T-helper 2 cell (primary cell): ENCODE measurements at places on chromosomes 5 and 9.

DNA sequence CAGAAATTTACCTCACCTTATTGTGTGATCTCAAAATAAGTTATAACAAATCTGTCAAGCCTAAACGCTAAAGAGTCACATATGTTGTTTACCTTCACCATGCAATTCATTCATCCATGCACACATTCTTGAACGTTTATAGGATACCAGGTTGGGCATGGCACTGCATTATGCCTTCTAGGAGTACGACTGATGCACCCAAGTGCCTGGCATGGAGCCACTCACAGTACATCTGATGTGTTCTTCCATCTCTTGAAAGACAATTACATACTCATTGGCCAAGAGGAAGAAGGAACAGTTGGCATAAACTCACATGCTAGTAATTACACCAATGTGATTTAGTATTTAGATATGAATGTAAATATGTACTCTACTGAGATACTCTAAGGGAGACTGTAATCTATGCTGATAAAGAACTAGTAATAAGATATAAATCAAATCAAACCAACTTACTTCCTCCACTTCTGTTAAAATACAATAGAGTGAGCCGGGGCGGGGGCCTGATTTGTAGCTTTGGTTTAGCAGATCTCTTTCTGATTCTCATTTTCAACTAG is 90.7 kb downstream of the LPAR1 start:
- no peak for DNase-seq

GRCh38 chr5:116953251-116953930 is 378.8 kb upstream of the SEMA6A start:
- DNase-seq, result no peak

DNA sequence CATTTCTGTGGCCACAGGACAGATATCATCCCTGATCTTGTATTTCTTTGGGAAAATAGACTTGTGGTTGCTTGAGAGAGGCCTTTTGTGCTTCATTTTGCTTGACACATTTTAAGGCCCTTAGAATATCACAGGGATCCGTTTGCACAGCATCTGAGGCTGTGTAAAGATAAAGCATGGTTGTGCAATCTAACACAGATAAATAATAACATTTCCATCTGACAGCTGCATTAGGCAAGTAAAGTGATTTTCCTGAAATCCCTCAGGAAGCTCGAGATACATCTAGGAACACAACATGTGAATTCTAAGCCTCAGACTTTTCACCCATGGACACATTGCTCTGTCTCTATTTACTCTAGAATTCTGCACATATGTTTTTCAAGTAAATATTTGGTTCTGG is 212.8 kb upstream of the ADAMTSL1 start:
- no peak for DNase-seq

DNA sequence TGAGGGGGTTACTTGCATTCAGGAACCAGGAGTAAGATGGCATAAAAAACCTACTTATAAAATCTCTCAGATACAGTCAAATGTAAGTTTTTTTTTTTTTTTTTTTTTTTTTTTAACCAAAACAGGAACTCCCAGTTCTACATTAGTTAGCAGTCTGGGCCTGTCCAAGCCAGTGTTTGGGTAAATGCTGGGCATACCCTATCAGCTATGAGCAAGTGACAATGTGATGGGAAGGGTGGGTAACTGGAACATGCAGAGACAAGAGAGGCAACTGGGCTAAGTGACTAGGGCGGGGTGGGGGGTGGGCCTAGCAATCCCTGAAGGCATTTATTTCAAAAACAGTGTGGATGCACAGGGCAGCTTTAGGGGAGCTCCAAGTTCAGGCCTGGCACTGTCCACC is 2.3 kb downstream of the NMRK1 start:
- DNase-seq, result no peak

GRCh38 chr9:103821115-103821514 is 273.0 kb upstream of the SMC2 start:
- DNase-seq, result no peak

DNA sequence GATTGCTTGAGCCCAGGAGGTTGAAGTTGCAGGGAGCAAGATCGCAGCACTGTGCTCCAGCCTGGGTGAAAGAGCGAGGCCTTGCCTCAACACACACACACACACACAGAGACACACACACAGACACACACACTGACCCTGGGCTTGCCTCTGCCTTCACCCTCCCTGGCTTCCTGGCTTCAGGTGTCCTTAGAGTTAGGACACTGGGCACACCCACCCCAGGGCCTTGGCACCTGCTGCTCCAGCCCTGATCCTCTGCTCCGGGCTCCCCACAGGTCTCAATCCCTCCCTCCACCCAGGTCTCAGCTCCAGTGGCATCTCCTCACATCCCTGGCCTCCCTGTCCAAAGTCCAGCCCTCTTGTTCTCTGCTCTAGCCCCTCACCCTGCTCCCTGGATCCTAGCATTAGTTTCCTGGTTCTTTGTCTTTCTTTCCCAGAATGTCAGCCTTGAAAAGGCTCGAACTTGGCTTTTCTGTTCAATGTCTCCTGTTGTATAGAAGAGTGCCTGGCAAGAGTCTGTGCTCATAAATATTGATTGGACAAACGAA is 212.9 kb downstream of the C9orf50 start:
- no peak for DNase-seq

- DNase-seq, result no peak
These were observed 7.7 kb upstream of the PBX3 start for GRCh38 chr9:125739436-125739835.

GRCh38 chr5:97545886-97546535 is 363.0 kb upstream of the RIOK2 start:
- DNase-seq, result no peak

DNA sequence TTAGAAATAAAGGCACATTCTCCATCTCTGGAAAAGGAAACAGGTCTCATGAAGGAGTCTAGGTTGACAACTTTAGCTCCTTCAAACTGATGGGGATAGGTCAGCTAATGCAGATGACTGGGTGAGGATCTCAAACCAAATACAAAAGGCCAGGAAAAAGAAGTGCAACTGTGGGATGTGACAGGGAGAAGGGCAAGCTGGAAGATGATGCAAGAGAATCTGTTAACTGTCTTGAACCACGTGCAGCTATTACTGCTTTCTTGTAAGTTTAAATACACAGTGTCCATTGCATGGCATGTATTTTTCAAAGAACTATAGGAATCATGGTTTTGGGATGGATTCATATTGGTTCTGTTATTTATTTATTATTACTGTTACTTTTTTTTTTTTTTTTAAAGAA is 331.8 kb downstream of the NDUFS4 start:
- no peak for DNase-seq

DNA sequence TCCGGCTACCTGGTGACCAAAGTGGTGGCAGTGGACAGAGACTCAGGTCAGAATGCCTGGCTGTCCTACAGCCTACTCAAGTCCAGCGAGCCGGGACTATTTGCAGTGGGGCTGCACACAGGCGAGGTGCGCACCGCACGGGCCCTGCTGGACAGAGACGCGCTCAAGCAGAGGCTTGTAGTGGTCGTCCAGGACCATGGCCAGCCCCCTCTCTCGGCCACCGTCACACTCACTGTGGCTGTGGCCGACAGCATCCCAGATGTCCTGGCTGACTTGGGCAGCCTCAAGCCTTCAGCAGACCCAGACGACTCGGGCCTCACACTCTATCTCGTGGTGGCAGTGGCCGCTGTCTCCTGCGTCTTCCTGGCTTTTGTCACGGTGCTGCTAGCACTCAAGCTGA is 2.1 kb downstream of the PCDHGA4 start:
- DNase-seq, result no peak

DNA sequence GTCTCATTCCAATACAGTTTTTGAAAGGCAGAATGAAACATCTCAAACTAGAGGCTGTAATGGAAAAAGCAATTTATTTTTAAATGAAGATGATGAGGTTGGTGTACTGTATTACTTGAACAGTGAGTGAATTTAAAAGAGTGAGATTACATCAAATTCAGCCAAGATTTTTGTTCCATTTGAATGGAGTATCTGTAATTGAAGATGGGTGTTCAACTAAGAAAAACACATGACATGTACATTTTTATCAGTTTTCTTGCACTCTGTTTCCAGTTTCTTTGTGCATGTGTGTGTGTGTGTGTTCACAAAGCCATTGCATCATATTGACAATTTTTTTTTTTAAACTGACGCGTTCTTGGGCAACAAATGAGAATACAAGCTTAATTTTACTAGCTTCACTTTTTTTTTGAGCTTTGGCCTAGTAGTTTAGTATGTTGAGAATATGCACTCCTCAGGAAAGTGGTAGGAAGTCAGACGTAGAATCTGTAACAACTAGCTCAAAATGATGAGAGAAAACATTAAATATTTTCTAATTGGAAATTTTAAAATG is 243.5 kb downstream of the MAST4 start:
- no peak for DNase-seq

DNA sequence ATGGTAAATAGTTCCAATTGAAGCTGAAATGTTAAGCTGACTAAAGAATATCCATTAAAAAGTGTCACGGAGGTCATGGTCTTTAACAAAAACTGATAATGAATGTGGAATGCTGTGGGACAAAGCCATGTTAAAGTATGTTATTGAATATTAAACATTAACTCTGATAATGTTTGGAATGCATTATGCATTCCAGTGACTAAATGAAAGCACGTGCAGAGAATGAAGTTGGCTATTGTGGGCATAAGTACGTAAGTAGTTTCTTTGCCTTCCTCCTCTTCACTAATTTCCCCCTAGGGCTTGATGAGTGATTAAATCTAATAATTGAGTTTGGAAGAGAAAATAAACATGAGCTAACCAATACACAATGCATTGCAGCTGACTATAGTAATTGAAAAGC is 640.4 kb upstream of the CDH10 start:
- DNase-seq, result no peak

GRCh38 chr5:16889972-16890519 is 46.0 kb downstream of the MYO10 start:
- no peak for DNase-seq

DNA sequence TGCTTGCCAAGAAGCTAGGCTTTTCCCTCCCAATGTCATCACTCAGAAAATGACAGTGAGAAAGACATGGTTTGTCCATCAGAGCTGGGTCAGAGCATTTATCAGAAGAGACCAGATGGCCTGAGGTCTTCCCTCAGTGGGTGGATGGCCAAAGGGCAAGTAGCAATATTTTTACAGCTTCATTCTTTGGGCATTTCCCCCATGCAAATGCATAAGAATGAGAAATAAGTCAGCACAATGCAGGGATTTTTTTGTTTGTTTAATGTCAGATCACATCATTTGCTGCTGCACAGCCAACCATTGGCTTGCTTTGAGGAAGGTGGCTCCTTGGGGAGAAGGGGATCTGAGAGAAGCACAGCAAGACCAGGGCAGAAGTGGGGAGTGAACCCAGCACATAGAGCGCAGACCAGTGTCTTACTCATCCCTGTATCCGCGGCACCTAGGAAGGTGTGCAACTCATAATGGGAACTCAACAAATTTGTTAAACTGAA is 209.6 kb downstream of the SEMA6A start:
- DNase-seq, result no peak

DNA sequence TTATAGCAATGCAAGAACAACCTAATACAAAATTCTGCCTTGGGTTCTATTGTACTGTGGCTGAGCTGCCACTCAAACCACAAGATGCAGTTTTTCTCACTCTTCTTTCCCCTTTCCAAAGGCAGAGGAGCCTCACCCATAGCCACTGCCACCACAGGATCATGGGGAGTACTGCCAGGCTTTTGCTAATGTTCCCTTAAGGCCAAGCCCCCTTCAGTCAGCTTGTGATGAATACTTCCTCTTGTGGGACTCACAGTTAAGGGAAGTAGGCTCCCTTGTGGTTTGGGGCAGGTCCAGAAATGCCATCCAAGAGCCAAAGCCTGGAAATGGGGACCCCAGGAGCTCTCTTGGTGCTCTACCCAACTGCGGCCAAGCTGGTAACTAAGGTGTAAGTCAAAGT is 258.7 kb downstream of the SPATA31D1 start:
- DNase-seq, result no peak

GRCh38 chr9:120713257-120714087 is 798 bp downstream of the MEGF9 start:
- no peak for DNase-seq

GRCh38 chr9:74120470-74120869 is 376.7 kb upstream of the RORB start:
- DNase-seq, result no peak

GRCh38 chr9:93110311-93110855 is 14.4 kb downstream of the CARD19 start:
- DNase-seq, result no peak

GRCh38 chr9:20382460-20383071 is 239.7 kb downstream of the MLLT3 start:
- no peak for DNase-seq

DNA sequence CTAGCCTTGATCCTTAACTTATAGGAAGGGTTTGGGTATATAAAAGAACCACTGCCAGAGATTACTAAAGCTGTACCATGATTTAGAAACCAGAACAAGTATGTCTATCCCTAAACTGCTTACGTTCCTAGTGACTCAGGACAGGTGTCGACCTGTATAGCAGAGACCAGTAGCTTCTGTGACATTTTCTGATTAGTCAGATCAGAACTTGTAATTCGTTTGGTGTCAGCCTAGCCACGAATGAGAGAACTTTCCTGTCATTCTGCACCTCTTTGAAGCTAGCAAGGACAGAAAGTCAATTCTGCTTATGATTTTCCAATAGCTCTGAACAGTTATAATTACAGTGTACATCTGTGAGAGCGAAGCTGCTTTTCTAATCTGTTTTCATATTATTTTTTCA is 39.5 kb downstream of the PRKACG start:
- DNase-seq, result no peak

DNA sequence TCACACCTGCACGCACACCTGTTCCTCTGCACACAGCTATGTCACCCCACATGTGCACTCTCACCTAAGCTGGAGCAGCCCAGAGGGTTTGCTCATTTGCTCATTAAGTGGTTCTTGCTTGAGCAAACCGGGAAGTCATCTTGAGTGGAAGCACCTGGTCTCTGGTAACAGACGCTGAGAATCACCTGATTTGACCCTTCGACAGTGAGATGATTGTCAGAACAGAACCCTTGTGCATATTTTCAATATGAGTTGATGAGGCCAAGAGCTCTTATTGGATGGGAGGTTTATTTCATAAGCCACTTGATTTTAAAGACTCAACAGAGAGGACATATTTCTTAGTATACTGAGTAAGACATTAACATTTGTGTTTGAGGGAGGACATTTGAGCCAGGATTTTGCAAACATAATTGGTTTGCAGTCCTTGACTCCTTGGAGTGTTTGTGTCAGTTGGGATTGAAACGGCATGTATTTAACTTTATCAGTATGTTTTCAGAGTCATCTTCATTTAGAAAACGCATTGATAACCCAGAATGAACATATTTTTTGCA is 22.1 kb upstream of the LPCAT1 start:
- DNase-seq, result no peak
